ENCODE measurements at places on chromosomes 7 and 10.

DNA sequence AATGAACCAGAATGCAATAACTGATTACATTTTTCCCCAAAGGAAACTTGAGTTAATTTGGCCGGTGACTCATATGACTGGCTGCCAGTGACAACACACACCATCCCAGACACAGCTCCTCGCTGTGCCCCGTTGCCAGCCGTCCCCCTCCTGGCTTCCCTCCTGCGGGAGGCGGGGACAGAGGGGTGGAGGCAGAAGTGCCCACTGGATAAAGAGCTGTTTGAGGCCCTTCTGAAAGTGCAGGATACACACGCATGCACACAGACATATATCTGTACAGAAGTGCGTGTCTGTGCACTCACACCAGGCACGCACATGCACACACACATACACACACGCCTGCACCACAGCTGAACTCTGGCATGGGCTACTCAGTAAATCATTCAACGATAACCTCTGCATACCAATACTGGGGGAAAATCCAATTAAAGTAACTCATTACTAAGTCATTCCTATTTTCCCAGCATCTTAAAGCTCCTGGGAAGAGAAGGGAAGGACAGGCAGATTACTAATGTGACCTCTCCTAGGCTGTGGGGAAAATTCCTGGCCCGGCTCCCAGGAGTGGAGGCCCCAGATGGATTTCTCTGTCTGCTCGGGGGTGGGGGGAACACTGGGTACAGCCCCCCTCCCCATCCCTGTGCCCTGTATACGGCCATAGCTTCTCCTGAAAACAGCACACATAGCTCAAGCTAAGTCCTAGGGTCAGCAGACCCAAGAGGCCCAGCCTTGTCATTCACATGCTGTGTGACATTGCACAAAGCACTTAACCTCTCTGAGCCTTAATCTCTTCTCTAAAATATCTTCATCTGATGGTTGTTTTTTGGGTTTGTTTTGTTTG is 52.3 kb upstream of the MYL10 start:
- no peak for DNase-seq

GRCh38 chr10:71694567-71694968 is 25.0 kb downstream of the C10orf105 start:
- no peak for DNase-seq

- no peak for DNase-seq
These were observed 151.5 kb downstream of the LRRTM3 start for GRCh38 chr10:67077376-67077775.

- DNase-seq: no peak
These were observed 61.0 kb downstream of the TES start for GRCh38 chr7:116271161-116271913.

GRCh38 chr7:68288144-68288593 is 1291.5 kb downstream of the TYW1 start:
- DNase-seq: no peak

GRCh38 chr10:66837990-66838389 is 87.8 kb upstream of the LRRTM3 start:
- DNase-seq: no peak

DNA sequence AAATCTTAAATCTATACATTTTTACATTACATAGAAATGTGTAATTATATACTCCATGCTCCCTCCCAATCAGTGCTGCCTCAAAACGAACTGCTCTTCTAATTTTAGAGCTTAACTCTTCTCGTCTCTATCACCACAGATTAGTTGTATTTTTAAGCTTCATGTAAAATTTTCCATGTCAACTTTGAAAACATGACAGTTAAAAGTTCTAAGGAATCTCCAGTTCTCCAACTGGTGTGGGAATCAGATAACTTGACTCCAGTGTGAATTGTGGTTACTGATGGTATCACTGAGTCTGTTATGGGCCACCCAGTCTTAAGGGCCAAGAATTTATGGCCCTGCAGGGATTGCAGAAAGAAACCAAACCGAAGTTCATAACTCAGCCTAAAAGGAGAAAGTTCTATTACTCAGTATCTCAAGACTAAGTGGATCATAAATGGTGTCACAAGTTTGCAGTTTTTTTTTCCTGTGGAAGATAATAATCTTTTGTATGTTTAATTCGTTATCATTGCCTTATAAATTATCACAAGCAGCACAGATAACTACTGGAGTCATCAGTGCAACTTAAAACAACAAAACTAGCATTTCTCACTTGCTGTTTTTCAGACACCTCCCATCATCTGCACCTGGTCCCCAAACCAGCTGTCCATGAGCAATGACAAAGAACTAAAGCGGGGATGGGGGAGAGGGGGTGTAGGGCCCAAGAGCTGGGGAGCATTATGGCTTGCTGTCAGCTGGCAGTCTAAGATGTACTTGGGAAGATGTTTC is 31.5 kb upstream of the KMT2E start:
- no peak for DNase-seq

- peak; percentile 26 for DNase-seq
These were observed 118.3 kb downstream of the CCDC71L start for GRCh38 chr7:106542550-106543220.

GRCh38 chr7:78080241-78080640 is 281.7 kb downstream of the PHTF2 start:
- no peak for DNase-seq

- no peak for DNase-seq
These were observed 1160.9 kb upstream of the LRRN3 start for GRCh38 chr7:109930049-109930448.

- DNase-seq: peak; percentile 86
These were observed 31.1 kb downstream of the ADAP1 start for GRCh38 chr7:923108-924041.

- DNase-seq: no peak
These were observed 70.9 kb upstream of the MGMT start for GRCh38 chr10:129396021-129396722.

GRCh38 chr10:63720072-63720537 is 198.9 kb downstream of the REEP3 start:
- peak; percentile 47 for DNase-seq

GRCh38 chr10:81875467-81876252 is 666 bp downstream of the NRG3 start:
- no peak for DNase-seq

DNA sequence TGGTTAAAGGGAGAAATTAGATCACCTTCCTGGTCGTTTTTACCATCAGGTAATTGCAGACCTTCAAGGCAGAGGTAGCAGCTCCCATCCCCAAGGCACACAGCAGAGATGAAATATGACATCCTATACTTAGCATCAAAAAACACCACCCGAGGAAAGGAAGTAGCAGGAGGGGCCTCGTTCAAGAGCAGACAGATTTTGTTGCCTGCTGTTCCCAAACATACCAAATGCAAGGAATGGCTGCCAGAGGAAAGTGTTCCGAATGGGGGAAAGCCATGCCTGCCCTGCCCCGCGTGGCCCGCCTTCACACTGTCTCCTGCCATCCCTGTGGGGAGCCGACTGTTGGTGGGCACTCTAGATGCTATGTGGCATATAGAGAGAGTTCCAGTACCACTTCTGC is 18.0 kb downstream of the FKBP6 start:
- no peak for DNase-seq

- DNase-seq: no peak
These were observed 38.3 kb downstream of the LRRC72 start for GRCh38 chr7:16564909-16565426.

- no peak for DNase-seq
These were observed 95.5 kb upstream of the AGK start for GRCh38 chr7:141455723-141456122.

DNA sequence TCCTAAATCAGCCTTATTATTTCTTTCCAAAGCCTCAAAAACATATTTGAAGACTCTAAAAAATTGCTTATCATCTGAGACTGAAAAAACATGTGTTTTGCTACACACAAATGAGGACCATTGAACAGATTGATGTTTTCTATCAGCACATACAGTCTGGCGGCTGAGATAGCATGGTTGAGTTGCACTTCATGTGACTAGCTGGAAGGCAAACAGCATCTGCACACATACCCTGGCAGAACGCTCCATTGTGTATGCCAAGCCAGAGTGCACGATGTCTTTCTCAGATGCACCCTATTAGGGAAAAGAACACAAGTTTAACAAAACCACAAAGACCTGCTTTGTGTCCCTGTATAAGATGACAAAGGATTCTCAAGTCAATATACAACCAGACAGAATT is 33.0 kb downstream of the FAM25A start:
- no peak for DNase-seq
